Stimulated activated CD8-positive, alpha-beta memory T cell treated with anti-CD3 and anti-CD28 coated beads, Interleukin-4, amount 100 ng/mL, for 1 hour (primary cell): ENCODE measurements at places on chromosomes 7 and 10.

DNA sequence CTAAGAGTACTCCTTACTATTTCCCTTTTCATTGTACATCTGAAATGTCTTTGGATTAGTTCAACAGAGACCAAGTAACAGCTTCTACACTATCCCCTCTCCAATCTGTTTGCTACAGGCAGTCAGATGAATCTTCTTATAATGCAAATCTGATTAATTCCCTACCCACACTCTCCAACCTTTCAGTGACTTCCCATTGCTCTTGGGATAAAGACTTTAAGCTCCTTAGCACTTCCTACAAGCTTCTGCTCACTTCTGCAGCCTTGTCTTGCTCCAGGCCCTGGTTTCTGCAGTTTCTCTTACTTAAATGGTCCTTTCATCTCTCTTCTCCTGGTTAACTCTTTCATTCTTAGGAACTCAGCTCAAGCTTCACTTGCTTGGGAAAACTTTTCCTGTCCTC, 65.2 kb upstream of the FEZF1 start:
- no peak for DNase-seq

DNA sequence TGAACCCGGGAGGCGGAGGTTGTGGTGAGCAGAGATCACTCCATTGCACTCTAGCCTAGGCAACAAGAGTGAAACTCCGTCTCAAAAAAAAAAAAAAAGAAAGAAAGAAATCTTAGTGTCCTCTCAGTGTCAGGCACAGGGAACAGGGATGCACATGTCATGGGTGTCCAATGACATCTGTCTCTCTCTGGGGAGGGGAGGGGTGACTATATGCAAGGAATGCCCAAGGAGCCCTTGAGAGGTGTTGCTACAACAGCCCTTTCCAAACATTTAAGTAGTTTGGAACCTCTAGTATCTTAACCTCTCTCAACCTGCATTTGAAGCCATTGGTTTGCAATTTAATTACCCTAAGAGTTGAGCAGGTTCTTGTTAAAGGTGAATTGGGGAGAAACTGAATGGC, 28.9 kb downstream of the PDLIM1 start:
- DNase-seq, result no peak

DNA sequence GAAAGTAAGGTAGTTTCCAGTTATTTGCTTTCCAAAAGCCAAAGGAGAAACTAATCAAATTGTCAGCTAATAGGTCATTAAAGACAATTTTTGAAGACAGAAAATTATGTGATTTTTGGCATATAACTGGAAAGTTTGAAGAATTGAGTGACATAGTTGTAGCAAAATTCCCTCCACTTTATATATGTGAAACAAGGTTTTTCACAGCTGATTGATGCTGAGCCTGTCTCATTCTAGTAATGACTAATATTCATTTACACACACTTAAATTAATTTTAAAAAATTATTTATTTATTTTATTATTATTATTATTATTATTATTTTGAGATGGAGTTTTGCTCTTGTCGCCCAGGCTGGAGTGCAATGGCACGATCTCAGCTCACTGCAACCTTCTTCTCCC, 16.3 kb upstream of the SIRT1 start:
- DNase-seq, result no peak

DNA sequence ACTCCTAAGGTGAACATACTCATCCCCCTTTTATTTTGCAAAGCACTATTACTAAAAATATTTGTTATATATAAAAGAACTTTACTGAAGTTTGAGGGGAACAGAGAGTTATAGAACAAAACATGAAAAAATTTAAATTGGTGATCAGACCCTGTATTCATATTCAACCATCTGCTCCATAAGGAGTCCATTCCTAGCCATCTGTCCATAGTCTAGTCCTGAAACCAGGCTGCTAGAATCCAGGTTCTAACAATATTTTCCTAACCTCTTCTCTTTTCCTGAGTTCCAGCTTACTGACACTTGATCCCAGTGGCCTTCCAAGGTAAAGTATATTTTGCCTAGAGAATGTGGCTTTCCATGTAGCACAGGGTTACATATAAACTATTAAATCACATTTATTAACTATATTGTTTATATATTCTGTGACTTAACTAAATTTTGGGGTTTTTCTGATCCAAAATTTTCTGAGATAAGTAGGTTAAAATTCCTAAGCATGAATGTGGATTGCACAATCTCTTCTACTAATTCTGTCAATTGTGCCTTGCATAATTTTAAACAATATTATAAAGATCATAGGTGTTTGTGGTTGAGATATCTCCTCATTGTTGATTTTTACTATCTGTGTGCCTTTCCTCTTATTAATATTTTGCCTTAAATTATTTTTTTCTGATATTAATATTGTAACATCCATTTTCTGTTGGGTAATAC, 137.6 kb upstream of the MAGI2 start:
- DNase-seq, result no peak

DNA sequence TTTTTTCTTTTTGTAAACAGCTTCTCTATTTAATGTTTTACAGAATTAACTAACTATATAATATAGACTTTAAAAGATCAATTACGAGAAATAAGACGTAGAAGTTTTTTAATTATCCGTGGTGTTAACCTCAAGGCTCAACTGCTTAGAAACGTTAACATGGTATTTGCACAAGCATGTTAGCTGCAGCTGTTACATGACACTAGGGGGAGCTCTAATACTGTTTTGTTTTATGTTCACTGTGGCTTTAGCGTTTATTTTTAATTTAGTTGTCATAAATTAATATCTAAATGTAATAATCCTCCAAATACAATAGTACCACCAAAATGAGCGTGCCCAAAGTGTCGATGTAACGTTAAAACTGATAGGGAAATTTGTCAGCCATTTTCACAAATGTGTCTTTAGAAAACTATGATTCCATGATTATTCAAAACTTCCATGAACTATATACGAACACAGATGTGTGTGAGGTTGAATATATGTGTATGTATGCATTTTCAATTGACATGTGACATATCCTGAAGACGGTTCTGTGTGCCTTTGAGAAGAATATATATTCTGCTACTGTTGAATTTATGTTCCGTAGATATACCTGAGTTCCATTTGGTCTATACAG, 828.8 kb upstream of the MBL2 start:
- no peak for DNase-seq

DNA sequence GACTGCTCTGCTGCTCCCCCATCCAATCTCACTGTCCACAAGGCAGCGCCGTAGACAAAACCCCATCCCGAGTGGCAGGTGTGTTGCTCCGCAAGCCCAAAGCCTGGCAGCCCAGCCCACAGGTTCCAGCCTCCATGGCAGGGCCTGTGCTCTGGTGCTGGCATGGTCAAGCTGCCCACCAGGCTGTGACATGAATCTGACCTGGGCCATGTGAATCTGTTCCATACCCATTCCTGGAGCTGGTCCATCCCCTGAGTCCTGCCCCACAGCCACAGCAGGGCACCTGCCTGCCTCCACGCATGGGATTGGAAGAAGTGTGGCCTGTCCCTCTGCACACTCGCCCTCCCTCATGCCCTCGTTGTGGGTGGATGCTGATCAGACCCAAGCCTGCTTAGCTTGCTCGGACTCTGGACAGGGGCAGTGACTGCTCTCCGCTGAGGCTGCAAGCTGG, 128.8 kb downstream of the PTPN20 start:
- DNase-seq, result no peak

- no peak for DNase-seq
Observed at GRCh38 chr10:130141878-130142277, 5.7 kb downstream of the GLRX3 start.

- DNase-seq, result no peak
Observed at GRCh38 chr7:83271212-83272099, 108.8 kb upstream of the PCLO start.

DNA sequence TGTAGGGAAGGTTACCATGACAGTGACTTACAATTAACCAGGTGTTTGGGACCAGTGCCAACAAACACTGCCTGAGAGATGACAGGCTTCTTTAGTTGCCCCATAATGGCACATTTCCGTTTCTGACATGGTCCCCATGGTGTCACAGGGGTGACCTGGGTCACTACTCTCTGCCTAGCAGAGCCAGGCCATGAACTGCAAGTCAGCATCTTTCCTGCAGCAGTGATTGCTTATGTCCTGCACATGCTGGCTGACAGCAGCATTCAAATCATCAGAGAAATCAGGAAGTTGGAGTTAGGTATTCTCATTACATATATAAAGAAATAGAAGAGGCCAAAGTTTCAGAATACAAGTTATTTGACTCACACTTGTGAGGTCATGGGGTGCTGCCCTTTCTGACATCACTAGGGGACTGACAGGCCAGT, 47.1 kb upstream of the ZNRF2 start:
- no peak for DNase-seq

- no peak for DNase-seq
Observed at GRCh38 chr10:131059881-131060280, 251.6 kb downstream of the TCERG1L start.
